ENCODE measurements at places on chromosomes 2 and 18.

GRCh38 chr18:39960550-39960949, 1994.5 kb upstream of the PIK3C3 start:
- DNase-seq: no peak

- no peak for DNase-seq
These were observed 48.1 kb upstream of the SDC1 start for GRCh38 chr2:20273042-20273441.

DNA sequence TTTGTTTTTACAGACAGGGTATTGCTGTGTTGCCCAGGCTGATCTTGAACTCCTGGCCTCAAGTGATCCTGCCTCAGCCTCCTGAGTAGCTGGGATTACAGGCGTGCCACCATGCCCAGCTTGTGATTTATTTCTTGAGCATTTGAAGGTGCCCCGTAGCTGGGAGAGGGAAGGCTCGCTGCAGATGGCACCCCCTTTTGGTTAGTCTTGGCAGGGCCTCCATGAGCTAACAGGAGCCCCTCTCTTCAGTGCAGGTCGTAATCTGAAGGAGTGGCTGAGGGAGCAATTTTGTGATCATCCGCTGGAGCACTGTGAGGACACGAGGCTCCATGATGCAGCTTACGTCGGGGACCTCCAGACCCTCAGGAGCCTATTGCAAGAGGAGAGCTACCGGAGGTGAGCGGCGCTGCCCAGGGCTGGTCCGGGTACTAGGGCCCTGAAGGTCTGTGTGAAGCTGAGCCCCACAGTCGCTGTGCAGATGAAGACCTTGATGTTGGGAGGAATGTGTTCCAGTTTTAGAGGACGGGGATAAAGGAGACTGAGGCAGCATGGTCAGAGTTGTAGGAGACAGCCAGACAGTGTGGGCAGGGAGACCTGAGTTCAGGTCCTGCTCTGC, 6.7 kb downstream of the ASB1 start:
- no peak for DNase-seq

GRCh38 chr18:4721545-4721944, 266.4 kb upstream of the DLGAP1 start:
- DNase-seq: no peak

DNA sequence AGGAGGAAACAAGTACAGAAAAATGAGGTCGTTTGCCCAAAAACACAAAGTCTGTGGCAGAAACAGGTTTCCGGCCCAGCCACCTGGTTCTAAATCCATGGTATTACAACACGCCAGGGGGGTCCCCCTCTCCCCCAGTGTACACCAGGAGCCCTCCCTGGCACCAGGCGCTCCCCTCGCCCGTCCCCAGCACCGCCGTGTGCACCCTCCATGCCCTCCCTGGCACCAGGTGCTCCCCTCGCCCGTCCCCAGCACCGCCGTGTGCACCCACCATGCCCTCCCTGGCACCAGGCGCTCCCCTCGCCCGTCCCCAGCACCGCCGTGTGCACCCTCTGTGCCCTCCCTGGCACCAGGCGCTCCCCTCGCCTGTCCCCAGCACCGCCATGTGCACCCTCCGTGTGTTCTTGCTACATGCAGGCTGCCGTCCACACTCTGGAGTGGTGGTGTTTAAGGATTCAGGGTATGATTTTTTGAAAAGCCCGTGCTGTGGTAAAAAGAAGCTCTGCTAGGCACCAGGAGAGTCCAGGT, 59.8 kb upstream of the NFATC1 start:
- DNase-seq: no peak
